ENCODE measurements at places on chromosomes 12 and 14.

- peak; percentile 67 for DNase-seq
These were observed 43.5 kb downstream of the SYNE2 start for GRCh38 chr14:63896278-63896720.

DNA sequence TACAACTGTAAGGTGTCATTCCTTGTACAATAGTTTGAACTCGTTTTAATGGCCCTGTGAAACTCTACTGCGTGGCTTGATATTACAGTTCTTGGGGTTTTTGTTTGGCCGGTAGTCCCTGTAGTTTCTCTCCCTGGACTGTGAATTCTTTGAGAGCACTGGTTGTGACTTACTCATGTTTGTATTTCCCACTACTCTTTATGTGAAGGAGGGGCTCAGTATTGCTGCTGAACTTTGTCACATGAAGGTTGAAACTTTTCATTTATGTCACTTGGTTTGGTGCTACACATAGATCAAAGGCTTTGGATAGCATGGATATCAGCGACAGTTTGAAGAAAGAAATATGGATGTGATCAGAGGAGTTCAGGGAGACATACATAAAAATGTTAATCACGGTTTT lies 1.5 kb upstream of the POU6F1 start:
- DNase-seq, result no peak

GRCh38 chr12:113314121-113314529 lies 20.8 kb downstream of the SLC8B1 start:
- DNase-seq, result no peak

- DNase-seq, result peak; percentile 11
These were observed 16.9 kb downstream of the BEST3 start for GRCh38 chr12:69682110-69682755.

DNA sequence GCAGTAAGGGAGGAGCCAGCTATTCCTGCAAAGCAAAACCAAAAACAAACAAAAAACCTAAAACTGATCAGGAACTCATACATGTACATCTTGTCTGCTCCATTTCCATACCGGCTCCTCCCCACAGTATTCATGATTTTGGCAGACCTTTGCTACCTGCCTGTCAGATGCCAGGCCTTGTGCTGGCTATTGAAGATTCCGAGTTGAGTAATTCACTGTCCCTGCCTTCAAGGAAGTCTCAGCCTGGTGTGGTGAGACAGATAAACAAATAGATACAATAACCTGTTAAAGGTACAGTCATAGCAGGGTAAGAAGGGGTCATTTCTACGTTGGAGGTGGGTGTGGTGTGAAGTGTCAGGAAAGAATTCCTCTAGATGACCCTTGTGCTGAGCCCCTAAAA lies 42.7 kb downstream of the SUSD6 start:
- no peak for DNase-seq

DNA sequence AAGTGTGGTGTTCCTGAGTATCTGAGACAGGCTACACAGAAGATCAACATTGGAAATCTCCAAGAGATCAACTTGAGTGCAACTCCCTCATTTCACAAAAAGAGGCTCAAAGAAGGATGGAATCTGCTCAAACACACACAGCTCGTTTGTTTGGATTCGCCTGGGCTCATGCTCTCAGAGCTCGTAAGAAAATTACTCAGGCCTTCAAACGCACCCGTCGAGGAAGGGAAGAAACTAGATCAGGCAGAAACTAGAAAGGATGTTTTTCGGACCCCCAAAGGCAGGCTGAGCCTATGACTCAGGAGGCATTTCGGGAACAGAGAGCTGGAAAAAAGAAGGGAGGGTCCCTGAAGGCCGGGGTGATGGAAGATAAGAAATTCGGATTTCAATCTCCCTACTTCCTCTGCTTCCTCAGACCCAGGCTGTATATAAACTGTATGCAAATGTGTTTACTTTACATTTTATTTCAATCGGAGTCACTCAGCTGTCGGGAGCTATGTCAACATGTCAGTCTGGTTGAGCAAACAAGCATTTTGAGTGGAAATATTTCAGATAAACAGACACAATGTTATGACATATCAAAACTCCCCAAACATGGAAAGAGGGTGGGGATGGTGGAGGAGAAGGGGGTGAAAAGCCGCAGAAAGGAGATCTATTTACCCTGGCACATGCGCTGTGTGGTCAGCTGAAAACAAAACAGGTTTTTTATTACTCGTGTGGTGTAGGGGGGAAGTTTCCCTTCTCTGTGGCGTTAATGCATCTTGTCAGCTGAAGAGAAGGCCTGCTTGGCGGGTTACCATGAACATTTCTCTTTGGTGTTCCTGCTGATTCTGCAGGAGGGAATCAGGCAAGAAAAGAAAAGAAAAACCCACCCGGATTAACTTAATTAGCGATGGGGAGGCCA lies 129.1 kb upstream of the TBX3 start:
- DNase-seq, result peak; percentile 22

- DNase-seq, result no peak
These were observed 5.1 kb downstream of the ANKRD52 start for GRCh38 chr12:56253091-56253490.

DNA sequence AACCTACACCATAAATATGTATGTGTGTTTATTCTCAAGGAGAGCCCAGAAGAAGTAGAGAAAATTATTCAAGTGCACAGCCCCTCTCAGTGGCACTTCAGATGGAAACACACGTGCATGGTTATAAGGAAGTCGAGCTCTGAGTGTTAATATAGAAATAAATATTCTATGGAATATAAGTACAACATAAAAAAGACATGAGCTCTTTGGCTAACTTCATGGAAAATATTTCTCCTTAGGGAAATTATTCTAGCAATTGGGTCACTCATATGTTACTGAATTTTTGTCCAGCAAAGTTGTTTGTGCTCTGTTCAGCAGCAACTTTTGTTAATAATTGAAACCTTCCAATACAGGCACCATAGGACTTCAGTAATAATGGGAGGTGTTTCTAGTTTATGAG lies 939.0 kb downstream of the LRFN5 start:
- no peak for DNase-seq

- DNase-seq, result no peak
These were observed 5.9 kb upstream of the MYO1A start for GRCh38 chr12:57055824-57056223.

GRCh38 chr14:23646648-23647549 lies 10.7 kb downstream of the DHRS2 start:
- no peak for DNase-seq

- no peak for DNase-seq
These were observed 400.6 kb downstream of the RGS6 start for GRCh38 chr14:72332871-72333270.

DNA sequence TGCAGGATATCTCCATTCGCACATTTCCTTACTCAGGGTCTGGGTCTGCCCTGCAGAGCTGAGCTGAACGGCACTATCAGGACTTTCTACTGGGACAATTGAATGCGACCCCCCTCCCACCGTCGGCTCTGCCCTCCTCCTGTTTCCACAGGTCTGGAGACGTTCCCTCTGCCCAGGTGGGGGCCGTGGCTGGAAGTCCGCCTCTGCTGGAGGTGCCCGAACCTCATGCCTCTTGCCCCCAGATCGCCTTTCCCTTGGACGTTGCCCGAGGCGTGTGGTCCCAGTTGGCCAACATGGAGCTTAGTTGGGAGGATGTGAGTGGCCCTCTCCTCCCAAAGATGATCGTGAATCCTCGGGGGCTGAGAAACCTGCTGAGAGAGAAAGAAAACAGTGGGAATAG lies 21.2 kb upstream of the KLC1 start:
- no peak for DNase-seq

- no peak for DNase-seq
These were observed 6.3 kb downstream of the ARHGAP9 start for GRCh38 chr12:57473392-57473791.

GRCh38 chr12:107385509-107385908 lies 292.2 kb upstream of the CRY1 start:
- DNase-seq, result no peak

DNA sequence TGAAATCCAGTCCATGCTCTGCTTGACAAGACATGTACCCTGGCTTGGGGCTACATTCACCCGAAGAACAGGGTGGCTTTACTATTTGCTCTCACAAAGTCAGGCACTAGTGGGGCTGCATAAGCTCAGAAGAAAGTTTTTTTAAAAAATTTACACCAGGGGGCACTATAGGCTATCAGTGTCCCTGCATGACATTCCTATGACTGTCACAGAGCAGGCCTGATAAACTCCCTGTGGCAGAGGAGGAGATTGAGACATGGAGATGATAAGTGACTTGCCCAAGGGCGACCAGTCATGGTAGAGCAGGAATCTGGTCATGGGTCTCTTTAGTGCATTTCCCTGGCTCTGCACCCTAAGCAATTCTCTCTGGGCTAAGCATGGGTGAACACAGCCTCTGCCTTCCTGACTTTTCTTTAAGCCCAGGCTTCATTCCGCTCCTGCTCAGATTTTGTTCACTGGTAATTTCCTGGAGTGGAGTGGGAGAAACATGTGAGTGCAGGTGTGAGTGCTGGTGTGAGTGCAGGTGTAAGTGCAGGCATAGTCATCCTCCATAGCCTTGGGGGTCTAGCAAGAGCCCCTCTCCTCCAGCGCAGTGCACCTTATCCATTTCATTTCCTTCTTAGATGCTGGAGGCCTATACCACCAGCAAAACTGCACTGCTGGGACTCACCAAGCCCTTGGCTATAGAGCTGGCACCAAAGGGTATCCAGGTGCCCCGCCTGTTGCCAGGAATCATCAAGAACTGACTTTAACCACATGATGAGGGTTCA lies 91.6 kb downstream of the DHRS2 start:
- DNase-seq, result peak; percentile 42

DNA sequence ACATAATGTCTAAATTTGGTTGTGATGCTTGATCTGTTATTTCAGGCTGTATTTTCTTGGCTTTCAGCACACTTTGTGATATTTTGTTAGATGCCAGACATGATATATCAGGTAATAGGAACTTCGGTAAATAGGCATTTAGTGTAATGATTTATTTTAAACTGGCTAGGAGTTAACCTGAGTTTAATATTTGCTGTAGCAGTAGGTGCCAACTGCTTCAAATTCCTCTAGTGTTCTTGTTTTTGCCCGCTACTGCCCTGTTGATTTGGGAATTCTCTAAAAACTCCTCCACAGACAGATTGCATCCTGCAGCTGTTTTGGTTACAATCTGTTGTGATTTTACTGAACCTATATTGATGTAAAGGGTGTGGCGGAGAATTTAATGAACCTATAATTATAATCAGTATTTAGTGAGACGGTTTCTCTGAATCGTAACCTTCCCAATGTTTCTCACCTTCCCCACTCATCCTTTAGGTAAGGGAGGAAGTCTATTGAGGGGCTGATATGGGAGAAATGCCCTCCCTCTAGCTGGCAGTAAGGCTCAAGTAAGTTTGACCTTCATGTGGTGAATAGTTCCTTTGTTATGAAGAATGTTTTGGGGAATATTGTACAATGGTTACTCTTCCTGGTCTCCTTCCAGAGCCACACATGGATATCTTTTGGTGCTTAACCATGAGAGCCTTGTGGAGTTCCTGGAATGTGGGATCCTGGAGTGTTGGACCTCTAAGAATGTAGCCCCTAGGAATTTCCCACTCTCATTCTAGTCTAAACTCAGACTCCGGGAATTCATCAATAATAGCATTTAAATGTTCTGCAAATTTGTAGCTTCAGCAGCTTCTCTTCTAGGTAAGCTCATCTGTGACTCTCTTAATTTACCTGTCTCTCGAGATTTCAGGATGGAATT lies 634.1 kb downstream of the FSCB start:
- no peak for DNase-seq

DNA sequence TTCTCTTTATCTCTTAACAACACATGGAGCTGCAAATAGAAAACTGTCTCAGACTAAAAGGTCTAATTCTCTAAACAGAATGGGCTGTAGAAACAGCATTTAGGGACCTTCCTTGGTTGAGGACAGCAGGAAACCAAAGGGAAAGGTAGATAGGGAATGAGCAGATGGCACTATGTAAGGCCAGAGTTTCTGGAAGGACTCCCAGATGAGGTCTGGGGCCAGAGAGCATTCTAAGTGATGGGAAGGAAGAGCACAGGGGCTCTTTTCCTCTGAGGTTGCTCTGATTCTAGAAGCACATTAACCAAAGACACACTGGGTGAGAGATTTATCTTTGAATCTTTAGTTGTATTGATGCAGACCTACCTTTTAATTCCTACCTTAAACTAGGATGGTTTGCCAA lies 79.4 kb downstream of the TPH2 start:
- no peak for DNase-seq

GRCh38 chr12:120719072-120719471 lies 6.6 kb upstream of the ACADS start:
- no peak for DNase-seq

GRCh38 chr12:26721800-26722199 lies 111.2 kb downstream of the ITPR2 start:
- peak; percentile 24 for DNase-seq

- no peak for DNase-seq
These were observed 207.6 kb upstream of the FOXN3 start for GRCh38 chr14:89624500-89625156.

DNA sequence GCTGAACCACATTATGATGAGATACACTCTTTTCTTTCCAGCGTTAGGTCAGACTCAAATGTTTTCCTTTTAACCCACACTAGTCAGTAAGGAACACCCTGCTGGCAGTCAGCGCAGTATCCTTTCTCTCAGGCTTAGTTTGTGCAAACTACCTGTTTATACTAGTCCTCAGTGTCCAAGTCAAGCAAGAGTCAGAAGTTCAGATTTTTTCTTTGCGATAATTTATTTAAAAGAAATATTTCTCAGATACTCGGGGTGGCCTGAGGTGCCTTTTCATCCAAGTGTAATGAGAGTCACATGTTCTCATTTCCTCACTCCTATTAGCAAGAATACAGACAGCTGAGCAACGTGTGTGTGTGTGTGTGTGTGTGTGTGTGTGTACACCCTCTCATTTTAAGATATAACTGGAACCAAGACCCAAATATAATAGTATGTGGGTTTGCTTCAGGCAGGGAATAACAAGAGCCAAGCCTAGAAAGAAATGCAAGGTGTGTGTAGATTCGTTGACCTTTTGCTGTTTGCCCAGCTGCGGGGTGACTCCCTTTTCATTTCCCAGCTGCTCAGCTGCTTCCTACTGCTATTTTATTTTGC lies 182.7 kb downstream of the KICS2 start:
- peak; percentile 22 for DNase-seq

DNA sequence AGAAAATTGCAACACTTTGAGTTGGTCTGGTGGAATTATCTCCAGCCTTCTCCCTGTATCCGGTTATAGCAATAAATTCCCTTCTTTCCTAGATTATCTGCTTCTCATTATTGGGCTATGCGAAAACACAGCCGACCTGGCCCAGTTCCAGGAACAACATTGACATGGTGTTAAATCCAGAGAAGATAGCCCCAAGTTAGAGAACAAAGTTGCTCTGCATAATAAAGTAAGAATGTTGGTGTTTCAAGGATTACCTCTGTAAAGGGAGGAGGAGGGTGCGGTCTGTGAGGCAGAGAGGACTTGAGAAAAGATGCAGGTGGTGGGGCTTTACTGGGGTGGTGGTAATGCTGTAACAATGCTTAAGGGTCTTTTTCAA lies 12.1 kb downstream of the TCL1A start:
- DNase-seq, result no peak
